ENCODE measurements at places on chromosomes 5 and 9. TPM values are rescaled to one million over a fixed set of nuclear protein-coding genes. Genes with fewer than 3 reads are reported as not detected.

DNA sequence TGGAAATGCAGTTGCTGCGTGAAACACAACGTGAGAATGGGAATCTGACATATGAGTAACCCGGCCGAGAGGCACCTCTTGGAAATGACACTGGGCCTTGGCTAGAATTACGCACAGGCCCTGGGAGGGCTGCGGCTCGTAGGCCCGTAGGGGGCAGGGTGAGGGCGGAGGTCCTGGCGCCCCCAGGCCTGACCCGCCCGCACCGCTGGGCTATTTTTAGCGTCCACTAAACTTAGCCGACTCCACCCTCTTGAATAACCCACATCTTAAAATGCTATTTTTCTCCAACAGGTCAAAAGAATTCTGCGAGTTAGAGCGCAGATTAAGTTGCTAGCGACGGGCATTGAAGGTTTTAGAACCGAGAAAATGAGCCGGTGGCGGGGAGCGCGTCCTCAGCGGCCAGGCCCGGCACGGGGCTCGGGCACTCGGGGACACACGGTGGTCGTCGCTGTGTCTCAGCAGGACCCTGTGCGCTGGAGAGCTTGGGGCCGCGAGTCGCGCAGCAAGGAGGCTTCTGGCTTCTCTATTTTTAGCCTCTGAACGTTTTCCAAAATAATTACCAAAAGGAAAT, 168.5 kb downstream of the AUH start:
- no peaks in the 10 kb centered on the region for H3K27me3 ChIP-seq
- peak overlapping the region; percentile 57 for H3K4me3 ChIP-seq
- H3K4me1 ChIP-seq = peaks cover 30% of the 10 kb centered on the region
- peak; percentile 99 for DNase-seq
- no peaks in the 10 kb centered on the region for H3K36me3 ChIP-seq

- DNase-seq = no peak
- H3K4me1 ChIP-seq = no peaks in the 10 kb centered on the region
- no peaks in the 10 kb centered on the region for H3K36me3 ChIP-seq
- no peaks in the 10 kb centered on the region for H3K27me3 ChIP-seq
- H3K27ac ChIP-seq = no peak overlapping the region
- H3K4me3 ChIP-seq = no peak overlapping the region
These were observed 178.3 kb upstream of the IRX2 start for GRCh38 chr5:2929779-2930178.

DNA sequence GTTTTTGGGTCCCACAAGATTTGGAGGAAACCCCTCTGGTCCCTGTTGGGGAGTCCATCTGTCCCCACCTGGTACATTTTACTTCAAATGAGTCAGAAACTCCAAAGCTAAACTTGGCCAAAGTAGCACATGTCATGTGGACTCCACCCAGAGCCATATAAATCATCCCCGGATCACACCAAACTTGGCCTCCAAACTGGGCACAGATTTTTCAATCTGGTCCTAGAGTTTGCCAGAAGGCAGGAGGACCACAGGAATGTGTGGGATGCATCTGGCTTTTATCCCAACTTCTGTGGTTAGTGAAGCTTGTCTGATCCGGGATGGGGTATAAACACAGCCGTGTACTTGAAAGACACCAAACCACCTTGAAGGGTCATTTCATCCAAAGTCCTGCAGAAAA, 66.3 kb downstream of the MAT2B start:
- no peaks in the 10 kb centered on the region for H3K27me3 ChIP-seq
- peak; percentile 99 for DNase-seq
- H3K4me1 ChIP-seq = peaks cover 56% of the 10 kb centered on the region
- no peak overlapping the region for H3K4me3 ChIP-seq

GRCh38 chr5:56282216-56282615, 49.1 kb upstream of the ANKRD55 start:
- H3K27ac ChIP-seq = no peak overlapping the region
- H3K4me1 ChIP-seq = no peaks in the 10 kb centered on the region
- no peaks in the 10 kb centered on the region for H3K27me3 ChIP-seq
- H3K4me3 ChIP-seq = no peak overlapping the region
- no peak for DNase-seq
- no peaks in the 10 kb centered on the region for H3K36me3 ChIP-seq

DNA sequence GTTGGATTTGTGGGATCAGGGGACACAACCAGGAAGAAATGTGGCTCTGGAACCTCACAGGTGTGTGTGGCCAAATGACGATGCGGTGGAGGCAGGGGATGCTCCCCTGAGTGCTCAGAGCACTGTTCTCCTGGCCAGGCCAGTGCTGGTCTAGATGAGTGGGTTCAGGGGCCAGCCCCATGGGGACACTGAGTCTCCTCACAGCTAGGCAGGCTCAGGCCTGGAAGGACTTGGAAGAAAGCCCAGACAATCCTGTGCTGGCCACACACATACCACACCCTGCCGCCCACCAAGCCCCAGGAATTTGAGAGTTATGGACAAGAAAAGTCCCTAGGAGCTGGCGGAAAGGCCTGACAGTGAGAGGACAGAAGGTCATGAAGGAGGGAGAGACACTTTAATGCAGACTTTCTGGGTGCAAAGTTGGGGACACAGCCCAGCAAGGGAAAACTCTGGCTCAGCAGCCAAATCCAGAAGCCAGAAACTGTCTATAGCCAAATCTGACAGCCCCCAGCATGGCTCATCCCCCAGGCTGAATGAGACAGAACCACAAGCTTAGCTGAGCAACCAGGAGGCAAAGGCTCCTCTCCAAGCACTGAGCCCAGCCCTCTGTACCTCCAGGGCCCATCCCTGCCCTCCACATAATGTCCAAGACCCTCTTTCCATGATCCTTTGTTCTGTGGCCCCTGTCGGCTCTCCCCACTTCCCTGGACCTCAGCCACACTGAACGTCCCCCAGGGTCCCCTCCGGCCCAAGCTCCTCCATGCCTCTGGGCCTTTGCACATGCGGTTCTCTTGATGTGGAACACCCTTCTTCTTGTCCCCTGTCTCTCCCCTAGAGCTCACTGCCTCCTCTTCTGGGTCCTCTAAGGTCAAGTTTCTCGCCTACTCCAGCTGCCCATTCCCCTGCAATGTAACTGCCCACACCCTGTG, 22.4 kb downstream of the LHX6 start:
- DNase-seq = peak; percentile 34
- no peak overlapping the region for H3K27ac ChIP-seq
- no peaks in the 10 kb centered on the region for H3K27me3 ChIP-seq
- H3K4me3 ChIP-seq = no peak overlapping the region
- H3K4me1 ChIP-seq = no peaks in the 10 kb centered on the region
- H3K36me3 ChIP-seq = no peaks in the 10 kb centered on the region

- H3K4me1 ChIP-seq = no peaks in the 10 kb centered on the region
- no peaks in the 10 kb centered on the region for H3K36me3 ChIP-seq
- peaks cover 28% of the 10 kb centered on the region for H3K27me3 ChIP-seq
- DNase-seq = no peak
These were observed 541.6 kb upstream of the DAP start for GRCh38 chr5:11302663-11303062.

- H3K36me3 ChIP-seq = no peaks in the 10 kb centered on the region
- no peaks in the 10 kb centered on the region for H3K27me3 ChIP-seq
- H3K27ac ChIP-seq = no peak overlapping the region
- H3K4me1 ChIP-seq = peaks cover 24% of the 10 kb centered on the region
- no peak overlapping the region for H3K4me3 ChIP-seq
- no peak for DNase-seq
These were observed 42.4 kb downstream of the TNFSF8 start for GRCh38 chr9:114887963-114888362.

The FOXD4L6 gene
- 0.69 TPM for total RNA-seq

DNA sequence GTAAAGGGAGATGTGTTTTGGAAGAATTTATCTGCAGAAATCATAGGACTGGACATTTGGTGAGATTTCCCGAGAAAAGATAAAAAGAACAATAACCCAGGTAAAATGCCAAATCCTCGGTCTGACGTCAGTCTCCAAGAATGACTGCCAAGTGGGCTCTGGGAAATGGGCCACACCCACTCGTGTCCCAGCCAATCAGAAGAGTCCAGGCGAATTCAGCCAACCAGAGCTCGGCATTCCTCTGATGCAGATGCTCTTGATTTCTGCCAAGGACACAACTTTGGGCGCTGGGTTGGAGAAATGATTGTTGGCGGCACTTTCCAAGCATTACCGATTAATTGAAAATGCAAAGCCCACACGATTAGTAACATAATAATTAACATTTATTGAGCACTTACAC, 73.3 kb downstream of the FGF18 start:
- peaks cover 35% of the 10 kb centered on the region for H3K27me3 ChIP-seq
- H3K4me3 ChIP-seq = no peak overlapping the region
- peak; percentile 43 for DNase-seq
- H3K27ac ChIP-seq = no peak overlapping the region
- H3K36me3 ChIP-seq = no peaks in the 10 kb centered on the region

The CLTB gene
- total RNA-seq = 333 TPM
